ENCODE measurements at places on chromosomes 3 and 15.

DNA sequence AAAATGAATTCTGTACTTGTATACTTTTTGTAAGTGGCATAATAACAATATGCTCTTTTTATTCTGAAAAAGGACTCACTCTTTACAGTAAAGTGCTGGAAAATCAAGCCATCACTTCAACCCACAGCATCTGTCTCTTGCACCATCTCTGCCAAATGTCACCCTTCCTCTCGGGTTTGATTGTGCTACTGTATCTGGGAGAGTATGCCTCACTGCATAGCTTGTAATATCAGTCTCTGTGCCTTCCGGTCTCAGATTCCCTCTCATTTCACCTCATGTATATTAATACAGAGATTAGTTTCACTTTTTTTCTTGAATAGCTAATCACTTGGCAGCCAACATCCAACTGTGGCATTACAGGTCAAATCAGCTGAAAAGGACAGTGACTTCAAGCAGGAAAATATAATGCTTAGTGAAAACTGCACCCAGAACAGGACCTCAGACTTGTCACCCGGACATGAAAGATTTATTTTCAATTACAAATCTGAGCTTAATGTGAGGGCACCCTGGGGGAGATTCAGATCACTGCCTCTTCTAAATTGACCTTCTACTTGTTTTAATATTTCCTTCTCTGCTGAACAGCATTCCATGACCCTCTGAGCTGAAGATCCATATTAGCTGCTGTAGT lies 605.8 kb upstream of the NAALADL2 start:
- H3K4me3 ChIP-seq, result no peak overlapping the region
- H3K4me1 ChIP-seq, result no peaks in the 10 kb centered on the region
- no peaks in the 10 kb centered on the region for H3K27me3 ChIP-seq
- no peaks in the 10 kb centered on the region for H3K36me3 ChIP-seq
- DNase-seq, result no peak

- no peak overlapping the region for H3K27ac ChIP-seq
- H3K4me3 ChIP-seq, result no peak overlapping the region
- H3K27me3 ChIP-seq, result no peaks in the 10 kb centered on the region
- peaks cover 35% of the 10 kb centered on the region for H3K36me3 ChIP-seq
Measured at GRCh38 chr3:15052335-15053242, 12.5 kb downstream of the MRPS25 start.

GRCh38 chr3:177126015-177126773 lies 71.1 kb downstream of the TBL1XR1 start:
- no peaks in the 10 kb centered on the region for H3K36me3 ChIP-seq
- no peaks in the 10 kb centered on the region for H3K27me3 ChIP-seq
- no peak overlapping the region for H3K27ac ChIP-seq
- peak; percentile 59 for DNase-seq
- no peak overlapping the region for H3K4me3 ChIP-seq

DNA sequence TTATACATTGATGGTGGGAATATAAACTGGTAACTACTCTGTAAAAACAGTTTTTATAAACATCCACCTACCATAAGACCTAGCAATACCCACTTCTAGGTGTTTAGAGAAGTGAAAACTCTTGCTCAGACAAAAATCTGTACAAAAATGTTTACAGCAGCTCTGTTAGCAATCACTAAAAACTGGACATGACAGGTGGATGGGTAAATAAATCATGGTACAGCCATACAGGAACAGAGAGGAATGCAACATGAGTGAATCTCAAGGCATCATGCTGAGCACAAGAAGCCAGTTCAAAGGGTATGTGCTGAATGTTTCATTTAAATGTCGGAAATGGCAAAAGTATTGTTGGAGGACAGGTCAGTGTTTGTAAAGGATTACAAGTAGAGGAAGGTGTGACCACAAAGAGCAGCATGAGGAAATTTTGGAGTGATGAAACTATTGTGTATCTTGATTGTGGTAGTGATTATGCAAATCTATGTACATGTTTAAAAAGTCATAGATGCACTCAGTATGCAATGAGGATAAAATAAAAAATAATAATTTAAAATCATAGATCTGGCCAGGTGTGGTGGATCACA lies 2.8 kb upstream of the RNU5A-1 start:
- H3K36me3 ChIP-seq, result no peaks in the 10 kb centered on the region
- no peak for DNase-seq
- peaks cover 3% of the 10 kb centered on the region for H3K4me1 ChIP-seq
- H3K4me3 ChIP-seq, result no peak overlapping the region
- no peak overlapping the region for H3K27ac ChIP-seq
- peaks cover 2% of the 10 kb centered on the region for H3K27me3 ChIP-seq

GRCh38 chr3:146246526-146246925 lies 4.4 kb downstream of the PLSCR4 start:
- peak; percentile 84 for DNase-seq
- peaks cover 34% of the 10 kb centered on the region for H3K4me1 ChIP-seq
- H3K4me3 ChIP-seq, result no peak overlapping the region
- H3K27me3 ChIP-seq, result no peaks in the 10 kb centered on the region

DNA sequence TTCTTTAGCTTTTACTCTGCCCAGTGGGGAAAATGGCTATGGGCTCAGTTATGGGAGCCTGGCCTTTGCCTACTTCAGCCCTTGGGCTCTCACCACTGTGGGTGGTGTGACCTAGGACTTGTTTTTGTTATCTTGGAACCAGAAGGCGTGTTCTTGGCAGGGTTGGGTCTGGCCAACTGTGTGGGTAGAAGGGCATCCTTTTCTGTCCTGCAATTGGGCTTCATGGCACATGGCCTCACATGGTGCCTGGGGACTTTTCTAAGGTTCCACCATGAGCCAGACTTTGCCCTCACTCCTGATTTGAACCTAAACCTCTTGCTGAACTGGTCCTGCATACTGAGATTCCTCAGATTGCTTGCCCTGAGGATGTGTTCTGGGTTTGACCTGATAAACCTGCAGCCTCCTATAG lies 1.7 kb downstream of the GLYCTK start:
- no peaks in the 10 kb centered on the region for H3K27me3 ChIP-seq
- H3K4me3 ChIP-seq, result no peak overlapping the region
- peaks cover 10% of the 10 kb centered on the region for H3K4me1 ChIP-seq
- no peak overlapping the region for H3K27ac ChIP-seq
- H3K36me3 ChIP-seq, result no peaks in the 10 kb centered on the region
- no peak for DNase-seq

Measured in endothelial cell of umbilical vein (primary cell).